IPS-NIHi11 (cell line): ENCODE measurements at places on chromosomes 11 and 22.

- DNase-seq, result no peak
Measured at GRCh38 chr11:61512435-61512834, 3.9 kb downstream of the LRRC10B start.

GRCh38 chr11:119560291-119560690, 137.3 kb upstream of the THY1 start:
- DNase-seq, result no peak

GRCh38 chr11:92455210-92455790, 230.7 kb downstream of the FAT3 start:
- DNase-seq, result no peak

DNA sequence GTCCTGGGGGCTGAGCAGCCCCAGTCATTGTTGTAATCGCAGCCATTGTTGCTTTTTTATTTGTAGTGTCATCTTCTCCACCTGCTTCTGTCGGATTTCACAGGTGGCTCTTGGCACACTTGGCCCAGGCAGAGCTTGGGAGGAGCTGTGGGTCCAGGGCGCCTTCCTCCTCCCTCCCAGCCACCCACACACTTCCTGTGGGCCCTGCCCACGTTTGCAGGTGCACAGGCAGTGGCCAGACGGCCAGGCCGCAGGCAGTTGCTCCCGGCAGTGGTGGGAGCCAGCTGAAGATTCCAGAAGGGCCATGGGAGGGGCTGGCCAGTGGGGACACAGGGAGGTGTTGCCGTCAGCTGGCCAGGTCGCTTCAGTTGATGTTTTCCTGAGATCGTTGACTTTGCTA, 1191.9 kb downstream of the BRD1 start:
- DNase-seq, result no peak

- DNase-seq, result no peak
Measured at GRCh38 chr11:66006134-66006890, 4.0 kb downstream of the BANF1 start.

DNA sequence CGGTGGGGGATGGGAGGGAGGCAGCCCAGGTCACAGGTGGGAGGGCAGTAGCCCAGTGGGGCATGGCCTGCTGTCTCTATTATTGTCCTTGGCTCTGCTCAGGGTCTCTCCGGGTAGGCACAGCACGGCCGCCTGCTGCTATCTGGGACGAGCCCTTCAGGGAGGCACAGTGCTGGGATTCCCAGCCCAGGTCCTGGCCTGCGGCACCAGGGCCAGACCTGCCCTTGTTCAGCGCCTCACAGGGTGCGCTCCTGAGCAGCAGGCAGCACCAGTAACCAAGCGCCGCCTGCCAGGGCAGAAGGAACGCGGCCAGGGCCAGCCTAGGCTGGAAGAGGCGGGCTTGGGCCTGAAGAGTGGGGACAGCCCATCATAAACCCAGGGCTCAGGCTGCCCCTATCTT, 151.0 kb downstream of the MPPED1 start:
- DNase-seq, result peak; percentile 35
